ENCODE measurements at places on chromosomes 5 and 9.

GRCh38 chr5:134492568-134492967 lies 32.9 kb upstream of the JADE2 start:
- no peak for DNase-seq

DNA sequence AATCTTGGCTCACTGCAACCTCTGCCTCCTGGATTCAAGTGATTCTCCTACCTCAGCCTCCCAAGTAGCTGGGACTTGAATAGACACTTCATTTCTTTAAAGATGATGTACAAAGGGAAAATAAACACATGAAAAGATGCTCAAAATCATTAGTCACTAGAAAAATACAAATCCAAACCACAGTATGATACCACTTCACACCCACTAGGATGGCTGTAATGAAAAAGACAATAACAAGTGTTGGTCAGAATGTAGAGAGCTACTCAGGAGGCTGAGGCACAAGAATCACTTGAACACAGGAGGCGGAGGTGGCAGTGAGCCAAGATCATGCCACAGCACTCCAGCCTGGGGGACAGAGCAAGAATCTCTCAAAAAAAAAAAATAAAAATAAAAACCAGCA lies 13.0 kb downstream of the F2RL2 start:
- DNase-seq, result no peak

DNA sequence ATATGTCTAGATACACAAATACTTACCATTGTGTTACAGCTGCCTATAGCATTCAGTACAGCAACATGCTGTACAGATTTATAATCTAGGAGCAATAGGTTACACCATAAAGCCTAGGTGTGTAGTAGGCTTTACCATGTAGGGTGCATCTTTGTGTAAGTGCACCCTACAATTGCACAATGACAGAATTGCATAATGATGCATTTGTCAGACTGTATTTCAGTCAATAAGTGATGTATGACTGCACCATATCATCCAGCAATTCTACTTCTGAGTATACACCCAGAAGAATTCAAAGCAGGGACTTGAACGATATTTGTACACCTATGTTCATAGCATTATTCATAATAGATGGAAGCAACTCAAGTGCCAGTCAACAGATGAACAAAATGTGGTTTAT lies 100.4 kb upstream of the SLC44A1 start:
- DNase-seq, result no peak

- no peak for DNase-seq
Observed at GRCh38 chr5:881551-881935, 11.1 kb downstream of the BRD9 start.

GRCh38 chr5:134183481-134183880 lies 6.7 kb upstream of the SKP1 start:
- DNase-seq, result no peak

DNA sequence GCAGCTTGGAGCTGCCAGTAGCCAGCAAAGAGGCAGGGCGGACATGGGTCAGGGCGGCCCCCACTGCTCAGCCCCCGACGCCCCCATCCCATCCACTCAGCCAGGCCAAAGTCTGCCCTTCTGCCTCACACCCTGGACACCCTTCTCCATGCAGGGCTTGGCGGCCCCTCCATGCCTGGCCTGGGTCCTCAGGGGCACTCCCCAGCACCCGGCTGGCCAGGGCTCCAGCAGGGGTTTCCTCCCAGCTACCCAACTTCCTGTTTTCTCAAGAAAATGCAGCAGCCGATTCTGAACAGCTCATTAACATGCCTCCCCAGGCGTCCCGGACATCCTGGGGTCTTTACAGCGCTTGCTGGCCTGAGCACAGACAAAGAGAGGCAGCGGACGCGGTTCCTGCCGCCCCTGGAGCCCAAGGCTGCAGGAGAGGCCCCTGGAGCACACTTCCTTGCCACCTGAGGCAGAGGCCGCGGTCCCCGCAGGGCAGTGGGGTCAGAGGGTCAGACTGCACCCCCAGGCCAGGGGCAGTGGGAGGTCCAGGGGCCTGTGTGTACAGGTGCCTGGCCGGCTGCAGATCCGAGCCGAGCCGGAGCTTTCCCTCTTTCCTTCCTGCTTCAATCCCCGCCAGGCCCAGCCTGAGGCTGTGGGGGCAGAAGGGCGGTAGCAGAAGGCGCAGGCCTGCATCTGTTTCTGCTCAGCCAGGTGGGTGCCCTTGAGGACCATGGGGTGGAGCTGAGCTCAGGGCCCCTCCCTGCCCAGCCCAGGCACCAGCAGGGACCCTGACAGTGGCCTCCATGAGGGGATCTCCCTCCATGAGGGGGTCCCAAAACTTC lies 18.7 kb upstream of the NRARP start:
- DNase-seq, result no peak

- DNase-seq, result no peak
Observed at GRCh38 chr9:129803676-129804060, 684 bp downstream of the TOR1B start.

- DNase-seq, result no peak
Observed at GRCh38 chr9:120324996-120325642, 254.8 kb downstream of the CDK5RAP2 start.

GRCh38 chr5:135492319-135492626 lies 40.1 kb upstream of the TIFAB start:
- DNase-seq, result no peak

DNA sequence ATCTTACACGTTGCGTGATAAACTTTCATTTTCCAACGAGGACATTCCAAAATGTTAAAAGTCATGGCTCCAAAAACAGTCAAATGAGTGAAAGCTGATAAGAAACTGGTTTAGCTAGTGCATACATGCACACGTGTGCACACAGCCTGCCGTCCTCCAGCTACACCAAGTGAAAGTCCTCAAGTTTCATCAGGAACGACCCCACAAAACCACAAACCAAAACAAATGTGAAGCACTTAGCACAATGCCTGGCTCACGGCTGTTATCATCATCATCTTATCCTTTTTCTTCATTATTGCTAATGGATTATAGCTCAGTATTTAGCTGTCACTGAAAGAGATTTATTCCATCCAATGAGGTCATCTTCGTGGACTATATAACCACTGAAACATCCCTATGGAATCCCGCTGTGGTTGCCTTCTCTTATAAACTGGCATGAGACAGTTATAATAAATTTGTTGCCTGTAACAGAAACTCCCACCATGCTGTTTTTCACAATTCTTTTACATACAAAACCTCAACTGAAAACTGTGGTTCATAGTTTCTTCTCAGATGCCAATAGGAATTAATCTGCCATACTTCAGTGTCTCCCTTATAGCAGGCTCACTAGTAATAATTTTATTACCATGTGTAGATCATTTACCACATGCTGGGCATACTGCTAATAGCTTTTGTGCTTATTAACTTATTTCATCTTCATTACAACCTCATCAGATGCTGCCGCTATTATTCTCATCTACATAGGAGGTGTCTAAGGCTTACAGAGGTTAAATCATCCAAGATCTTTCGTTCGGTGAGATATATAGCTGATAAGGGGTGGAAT lies 56.1 kb downstream of the SAXO1 start:
- DNase-seq, result peak; percentile 82

DNA sequence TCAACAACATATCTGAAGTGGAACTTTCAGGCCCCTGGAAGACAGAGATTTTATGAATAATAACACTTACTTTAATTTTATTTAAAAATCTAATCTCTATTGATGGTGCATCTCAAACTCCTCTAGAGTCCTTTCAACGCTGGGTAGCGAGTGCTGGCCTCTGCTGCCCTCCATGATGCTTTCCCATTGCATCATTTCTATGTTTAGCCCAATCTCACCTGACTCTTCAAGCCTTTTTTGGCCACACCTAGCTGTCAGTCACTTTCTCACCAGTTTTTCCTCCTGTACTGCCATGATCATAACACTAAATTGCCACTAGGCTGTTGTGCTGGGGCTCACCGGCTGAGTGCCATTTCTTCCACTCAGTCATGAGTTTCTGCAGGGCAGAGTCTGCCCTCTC lies 396.1 kb upstream of the DAP start:
- no peak for DNase-seq
